ENCODE measurements at places on chromosomes 1 and 21.

- no peak for DNase-seq
These were observed 10.5 kb downstream of the LDLRAP1 start for GRCh38 chr1:25553749-25554429.

DNA sequence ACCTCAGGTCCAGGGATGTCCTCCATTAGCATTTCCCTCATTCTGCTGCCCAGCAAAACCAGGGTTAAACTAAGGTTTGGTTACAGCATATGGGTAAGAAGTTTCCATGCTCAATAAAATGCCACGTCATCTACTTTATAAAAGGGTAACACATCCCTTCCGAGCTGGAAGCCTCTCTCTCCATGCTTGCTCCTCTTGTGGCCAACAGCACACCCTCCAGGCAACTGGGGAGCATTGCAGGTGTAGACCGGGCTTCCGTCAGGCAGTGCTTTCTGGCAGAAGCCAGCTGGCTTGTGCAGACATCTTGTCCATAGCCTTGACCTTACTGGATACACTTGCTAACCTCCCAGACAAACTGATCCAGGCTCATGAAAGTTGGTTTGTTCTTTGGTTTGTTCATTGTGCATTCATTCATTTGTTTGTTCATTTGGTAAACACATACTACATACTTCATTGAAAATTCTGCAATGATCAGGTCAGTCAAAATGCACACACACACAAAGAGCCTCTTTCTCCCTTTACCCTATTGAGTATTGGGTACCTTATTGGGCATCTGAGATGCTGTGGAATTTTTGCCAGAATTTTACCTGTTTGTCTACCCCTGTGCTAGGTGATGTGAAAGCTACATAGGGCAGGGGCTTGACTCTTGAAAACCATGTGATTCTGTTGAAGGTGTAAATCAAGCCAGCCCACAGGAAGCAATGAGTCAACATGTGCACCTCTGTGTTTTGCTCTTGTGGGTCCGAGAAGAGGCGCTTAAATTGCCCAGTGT, 422.8 kb downstream of the CAMTA1 start:
- DNase-seq = peak; percentile 40

DNA sequence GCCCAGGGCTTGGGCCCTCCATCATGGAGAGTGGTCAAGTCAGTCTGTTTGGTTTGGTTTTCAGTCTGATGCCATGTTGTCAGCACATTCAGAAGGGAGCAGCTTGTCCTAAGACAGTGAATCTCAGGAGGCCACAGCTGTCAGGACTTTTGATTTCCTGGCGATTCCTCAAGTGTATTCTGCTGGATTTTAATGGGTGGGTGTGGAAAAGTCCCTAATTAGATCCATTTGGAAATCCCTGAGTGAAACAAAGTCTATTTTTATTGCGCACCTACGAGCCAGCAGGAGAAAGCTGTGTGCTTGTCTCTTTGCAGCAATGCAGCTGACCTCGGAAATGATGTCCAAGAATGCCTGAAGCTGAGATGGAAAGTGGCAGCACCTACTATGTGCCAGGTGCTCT, 21.6 kb upstream of the FHAD1 start:
- no peak for DNase-seq

DNA sequence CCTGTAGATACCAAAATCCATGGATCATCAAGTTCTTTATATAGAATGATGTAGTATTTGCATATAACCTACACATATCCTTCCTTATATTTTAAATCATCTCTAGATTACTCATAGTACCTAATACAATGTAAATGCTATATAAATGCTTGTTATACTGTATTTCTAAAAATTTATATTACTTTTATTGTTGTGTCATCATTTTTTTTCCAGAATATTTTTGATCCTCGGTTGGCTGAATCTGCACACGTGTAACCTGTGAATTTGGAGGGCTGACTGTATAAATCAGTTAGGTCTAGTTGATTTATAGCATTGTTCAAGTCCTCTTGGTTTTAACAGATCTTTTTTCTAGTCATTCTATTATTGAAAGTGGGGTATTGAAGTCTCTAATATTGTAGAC, 23.3 kb downstream of the OBSCN start:
- no peak for DNase-seq

DNA sequence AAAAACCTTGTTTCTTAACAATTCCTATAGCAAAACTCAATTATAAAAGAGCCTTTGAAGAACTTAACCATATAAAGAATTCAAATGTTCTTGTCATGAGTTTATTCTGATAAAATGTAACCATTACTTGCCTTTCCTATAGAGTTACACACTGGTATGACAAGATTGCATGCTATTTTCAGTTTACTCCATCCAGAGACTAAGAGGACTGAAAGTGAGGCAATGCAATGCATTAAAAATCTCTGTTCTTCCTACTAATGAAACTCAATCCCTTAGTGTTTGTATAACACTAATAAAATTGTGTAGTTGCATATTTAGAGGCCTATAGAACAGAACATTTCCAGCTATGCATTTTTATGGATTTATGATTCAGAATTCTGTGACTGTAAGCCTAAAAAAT, 88.1 kb downstream of the COP1 start:
- no peak for DNase-seq

DNA sequence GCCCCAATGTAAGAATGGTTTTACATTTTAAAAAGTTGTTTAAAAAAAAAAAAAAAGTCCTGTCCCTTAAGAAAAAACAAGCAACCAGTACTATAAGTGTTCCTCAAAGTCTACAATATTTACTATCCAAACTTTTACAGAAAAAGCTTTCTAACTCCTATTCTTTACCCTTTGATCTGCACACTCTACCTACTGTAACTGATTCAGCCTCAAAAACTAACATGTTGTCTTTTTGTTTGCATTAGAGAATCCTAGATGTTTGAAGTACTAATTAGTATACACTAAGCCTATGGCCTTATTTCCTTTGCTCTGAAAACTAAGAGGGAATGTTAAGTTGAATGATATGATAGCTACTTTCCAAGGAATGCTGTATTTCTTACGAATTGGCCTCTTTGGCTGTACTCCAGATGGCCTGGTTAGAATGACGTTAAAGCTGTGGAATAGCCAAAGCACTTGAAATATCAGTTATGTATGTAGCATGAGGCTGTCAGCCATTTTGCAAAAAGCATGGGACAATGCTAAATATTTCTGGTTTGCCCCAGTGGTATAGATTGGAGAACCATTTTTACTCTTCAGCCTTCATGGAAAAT, 234.8 kb downstream of the GPR52 start:
- DNase-seq = no peak

DNA sequence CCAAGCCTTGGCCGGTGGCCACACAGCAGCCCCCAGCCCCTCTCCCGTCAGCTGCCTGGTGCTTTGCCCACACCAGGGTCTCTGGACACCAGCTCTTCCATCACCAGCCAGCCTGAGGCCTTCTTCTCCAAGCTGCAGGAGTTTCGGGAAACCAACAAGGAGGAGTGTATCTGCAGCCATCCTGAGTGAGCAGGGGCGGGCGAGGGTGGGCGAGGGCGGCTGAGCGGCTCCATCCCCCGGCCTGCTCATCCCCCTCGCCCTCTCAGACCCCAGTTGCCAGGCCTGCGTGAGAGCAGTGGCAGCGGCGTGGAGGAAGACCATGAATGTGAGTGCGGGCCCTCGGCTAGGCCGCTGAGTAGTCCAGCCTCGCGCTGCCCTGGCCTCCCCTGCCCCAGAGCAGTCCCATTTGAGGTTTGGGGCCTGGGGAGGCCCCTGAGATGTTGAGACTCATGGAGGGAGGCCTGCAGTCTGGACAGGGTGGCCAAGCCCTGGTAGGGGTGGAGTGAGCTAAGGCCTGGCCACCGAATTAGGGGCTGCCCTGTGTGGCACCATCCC, 9.7 kb downstream of the MIIP start:
- no peak for DNase-seq
